Ovary (tissue), 10 donors: ENCODE measurements at places on chromosomes 1 and 21. TPM values are rescaled to one million over a fixed set of nuclear protein-coding genes. Genes with fewer than 3 reads are reported as not detected.
A peak's percentile ranks its signal among the peaks of the same experiment; 100 is the strongest.

DNA sequence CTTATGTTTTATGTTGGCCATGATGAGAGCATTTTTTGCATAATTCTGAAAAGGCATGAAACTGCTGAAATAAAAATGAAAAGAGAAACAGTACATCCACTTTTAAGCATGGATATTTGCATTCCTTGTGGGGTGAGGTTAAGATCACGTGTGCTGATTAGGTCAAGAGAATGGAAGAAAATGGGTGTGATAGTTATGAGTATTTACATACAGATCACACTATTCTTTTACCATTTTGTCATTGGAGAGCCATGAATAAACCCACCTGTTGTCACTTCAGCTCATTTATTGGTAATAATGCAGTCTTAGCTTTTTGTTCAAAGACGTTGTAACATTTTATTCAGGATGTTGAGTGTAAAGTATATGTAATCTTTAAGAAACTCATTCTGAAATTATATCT, 153.2 kb downstream of the NOS1AP start:
- H3K36me3 ChIP-seq, result no peaks in the 10 kb centered on the region
- H3K4me3 ChIP-seq, result no peak overlapping the region
- no peak overlapping the region for H3K27ac ChIP-seq
- H3K27me3 ChIP-seq, result no peaks in the 10 kb centered on the region
- H3K4me1 ChIP-seq, result no peaks in the 10 kb centered on the region

The CELA2B gene
- not detected for total RNA-seq

DNA sequence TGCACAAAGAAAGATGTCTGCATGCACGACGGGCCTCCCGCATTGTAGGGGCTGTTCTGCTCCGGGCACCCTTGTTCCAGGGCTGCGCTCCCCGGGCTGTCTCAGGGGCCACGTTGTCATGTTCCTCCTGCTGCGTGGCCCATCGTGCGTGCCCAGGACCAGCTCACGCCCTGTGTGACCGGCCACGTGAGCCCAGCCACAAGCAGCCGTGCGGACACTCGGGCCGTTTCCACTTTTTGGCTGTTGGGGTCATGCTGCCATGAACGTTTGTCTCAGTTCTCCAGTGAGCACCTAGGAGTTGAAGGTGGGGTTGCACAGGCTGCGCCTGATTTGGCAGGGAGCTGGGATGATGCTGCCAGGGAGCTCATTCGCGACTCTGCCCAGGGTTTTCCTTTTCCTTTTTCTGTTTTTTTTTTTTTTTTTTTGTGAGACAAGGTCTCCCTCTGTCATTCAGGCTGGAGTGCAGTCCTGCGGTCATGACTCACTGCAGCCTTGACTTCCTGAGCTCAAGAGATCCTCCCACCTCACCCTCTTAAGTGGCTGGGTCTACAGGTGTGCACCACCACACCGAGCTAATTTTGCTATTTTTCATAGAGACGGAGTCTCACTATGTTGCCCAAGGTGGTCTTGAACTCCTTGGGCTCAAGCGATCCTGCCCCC, 17.4 kb downstream of the PDXK start:
- no peak overlapping the region for H3K27ac ChIP-seq
- H3K36me3 ChIP-seq, result no peaks in the 10 kb centered on the region
- no peak overlapping the region for H3K4me3 ChIP-seq
- no peak for DNase-seq
- H3K4me1 ChIP-seq, result no peaks in the 10 kb centered on the region
- no peaks in the 10 kb centered on the region for H3K27me3 ChIP-seq

- H3K4me3 ChIP-seq, result no peak overlapping the region
- H3K4me1 ChIP-seq, result peaks cover under 1% of the 10 kb centered on the region
- H3K36me3 ChIP-seq, result no peaks in the 10 kb centered on the region
- DNase-seq, result no peak
- no peaks in the 10 kb centered on the region for H3K27me3 ChIP-seq
These were observed 21.4 kb downstream of the CNIH3 start for GRCh38 chr1:224637515-224637914.

- peak overlapping the region; percentile 39 for H3K27ac ChIP-seq
- H3K27me3 ChIP-seq, result no peaks in the 10 kb centered on the region
These were observed 41.9 kb downstream of the HIVEP3 start for GRCh38 chr1:41876576-41877445.

- no peak for DNase-seq
- no peaks in the 10 kb centered on the region for H3K27me3 ChIP-seq
- no peak overlapping the region for H3K4me3 ChIP-seq
- no peak overlapping the region for H3K27ac ChIP-seq
- H3K4me1 ChIP-seq, result peaks cover 8% of the 10 kb centered on the region
- H3K36me3 ChIP-seq, result no peaks in the 10 kb centered on the region
These were observed 9.2 kb downstream of the CAP1 start for GRCh38 chr1:40049725-40050124.

DNA sequence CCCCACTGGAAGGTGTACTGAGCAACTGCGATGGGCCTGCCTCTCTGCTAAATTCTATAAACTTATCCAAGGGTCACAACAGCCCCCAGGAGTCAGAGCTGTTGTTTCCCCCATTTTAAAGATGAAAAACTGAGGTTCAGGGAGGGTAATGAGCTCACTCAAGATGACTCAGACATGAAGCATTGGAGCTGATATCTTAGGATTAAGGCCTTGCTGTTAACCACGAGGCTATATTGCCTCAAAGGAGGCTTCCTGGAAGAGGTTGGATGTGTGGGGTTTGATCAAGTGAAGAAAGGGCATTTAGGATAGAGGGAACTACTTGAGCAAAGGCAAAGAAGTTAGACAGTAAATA, 6.7 kb downstream of the LDLRAP1 start:
- H3K36me3 ChIP-seq, result no peaks in the 10 kb centered on the region
- H3K4me1 ChIP-seq, result peaks cover 31% of the 10 kb centered on the region
- no peak overlapping the region for H3K27ac ChIP-seq
- H3K27me3 ChIP-seq, result no peaks in the 10 kb centered on the region
- no peak overlapping the region for H3K4me3 ChIP-seq
- no peak for DNase-seq

DNA sequence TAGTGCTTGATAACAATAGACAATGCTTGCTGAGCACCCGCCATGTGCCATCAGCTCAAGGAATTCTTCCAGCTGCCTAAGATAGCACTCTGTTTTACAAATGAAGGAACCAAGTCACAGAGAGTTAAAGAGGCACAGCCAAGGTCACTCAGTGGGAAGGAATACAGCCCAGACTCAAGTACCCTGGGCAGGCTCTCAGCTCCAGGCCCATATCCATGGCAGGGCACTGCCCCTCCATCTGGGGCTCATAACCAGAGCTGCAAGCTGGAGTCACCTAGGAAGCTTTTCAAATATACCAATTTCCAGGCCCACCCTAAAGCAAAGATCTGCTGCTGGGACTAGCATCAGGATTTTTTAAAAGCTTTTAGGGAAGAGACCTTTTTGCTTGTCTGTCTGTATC, 1.6 kb downstream of the CLEC20A start:
- H3K4me1 ChIP-seq, result no peaks in the 10 kb centered on the region
- no peak overlapping the region for H3K27ac ChIP-seq
- no peak overlapping the region for H3K4me3 ChIP-seq
- DNase-seq, result no peak
- H3K27me3 ChIP-seq, result no peaks in the 10 kb centered on the region
- no peaks in the 10 kb centered on the region for H3K36me3 ChIP-seq

DNA sequence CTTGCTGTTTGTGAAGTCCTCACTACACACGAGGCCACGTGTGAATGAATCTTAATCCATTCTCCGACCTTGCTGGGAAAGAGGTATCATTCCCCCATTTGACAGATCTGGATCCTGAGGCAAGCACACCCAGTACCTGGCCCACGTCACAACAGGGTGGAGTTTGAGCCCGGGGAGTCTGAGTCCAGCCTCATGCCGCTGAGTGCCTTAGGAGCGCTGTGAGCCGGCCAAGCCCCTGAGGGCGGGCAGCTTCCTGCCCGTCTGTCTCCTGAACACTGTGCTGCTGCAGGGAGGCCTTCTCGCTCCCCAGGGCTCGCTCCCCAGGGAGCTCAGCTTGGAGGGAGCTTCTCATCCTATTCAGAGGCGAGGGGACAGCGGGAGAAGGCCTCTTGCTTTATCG, 29.7 kb downstream of the SLC45A1 start:
- H3K27me3 ChIP-seq, result no peaks in the 10 kb centered on the region
- H3K36me3 ChIP-seq, result no peaks in the 10 kb centered on the region
- H3K4me3 ChIP-seq, result no peak overlapping the region
- peak; percentile 40 for DNase-seq
- H3K27ac ChIP-seq, result no peak overlapping the region

The SYT6 gene
- 0.13 TPM for total RNA-seq

DNA sequence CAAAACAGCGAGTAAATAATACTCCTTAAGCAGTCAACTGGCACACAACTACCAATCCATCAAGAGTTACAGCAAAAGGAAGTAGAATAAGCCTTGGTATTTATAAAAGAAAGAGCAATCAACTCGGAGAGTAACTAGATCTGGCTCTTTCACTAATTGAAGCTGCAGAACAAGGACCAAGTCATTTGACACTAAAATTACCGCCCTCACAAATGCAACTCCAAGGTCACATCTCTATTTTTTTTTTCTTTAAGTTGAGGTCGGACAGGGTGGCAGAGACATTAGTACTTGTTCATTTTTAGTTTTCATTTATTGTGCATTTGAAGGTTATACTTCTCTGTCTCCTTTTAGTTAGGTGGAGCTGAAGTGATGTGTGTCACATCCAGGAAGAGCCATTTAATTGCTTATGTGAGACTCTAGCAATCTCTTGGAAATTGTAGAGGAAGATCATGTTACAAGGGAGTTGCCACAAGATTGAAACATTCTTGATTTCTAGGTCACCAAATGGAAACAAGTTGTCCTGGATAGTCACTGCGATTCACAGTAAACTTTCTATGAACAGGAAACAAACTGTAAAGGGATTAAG, 138.1 kb upstream of the ADAMTS5 start:
- no peak for DNase-seq
- H3K27ac ChIP-seq, result no peak overlapping the region
- H3K36me3 ChIP-seq, result no peaks in the 10 kb centered on the region
- H3K4me1 ChIP-seq, result peaks cover 10% of the 10 kb centered on the region

- H3K36me3 ChIP-seq, result no peaks in the 10 kb centered on the region
- no peaks in the 10 kb centered on the region for H3K27me3 ChIP-seq
- no peaks in the 10 kb centered on the region for H3K4me1 ChIP-seq
- H3K27ac ChIP-seq, result no peak overlapping the region
- peak overlapping the region; percentile 98 for H3K4me3 ChIP-seq
These were observed 1.4 kb downstream of the TRAPPC10 start for GRCh38 chr21:44013380-44014088.

The TNNT2 gene
- 0.84 TPM for total RNA-seq

The BTG2 gene
- total RNA-seq, result 379 TPM

- H3K27ac ChIP-seq, result no peak overlapping the region
- H3K4me1 ChIP-seq, result no peaks in the 10 kb centered on the region
- H3K36me3 ChIP-seq, result no peaks in the 10 kb centered on the region
- H3K4me3 ChIP-seq, result no peak overlapping the region
These were observed 98.9 kb upstream of the SLC44A3 start for GRCh38 chr1:94721240-94721639.

The GSTM1 gene
- total RNA-seq, result 482 TPM
